ENCODE measurements at places on chromosomes 4 and X.

DNA sequence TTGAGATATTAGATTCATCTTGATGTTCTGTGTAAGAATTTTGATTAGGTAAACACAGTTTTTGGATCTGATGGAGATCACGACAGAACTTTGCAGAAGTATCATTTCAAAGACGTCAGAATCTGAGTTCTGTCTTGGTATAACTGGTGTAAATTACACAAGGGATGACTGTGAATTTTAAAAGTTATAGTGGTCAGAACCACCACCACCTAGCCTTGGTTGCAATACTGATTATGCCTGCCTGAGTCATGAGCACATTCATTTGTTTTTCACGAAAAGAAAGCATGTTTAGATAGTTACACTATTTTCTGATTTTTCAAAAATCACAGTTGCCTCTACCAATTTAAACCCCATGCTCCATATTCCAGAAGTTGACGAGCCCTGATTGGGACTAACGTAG lies 54.8 kb downstream of the ZFX start:
- DNase-seq = no peak

GRCh38 chr4:89160806-89161205 lies 49.5 kb downstream of the TIGD2 start:
- no peak for DNase-seq

GRCh38 chr4:76687746-76688448 lies 210.0 kb downstream of the SOWAHB start:
- no peak for DNase-seq

DNA sequence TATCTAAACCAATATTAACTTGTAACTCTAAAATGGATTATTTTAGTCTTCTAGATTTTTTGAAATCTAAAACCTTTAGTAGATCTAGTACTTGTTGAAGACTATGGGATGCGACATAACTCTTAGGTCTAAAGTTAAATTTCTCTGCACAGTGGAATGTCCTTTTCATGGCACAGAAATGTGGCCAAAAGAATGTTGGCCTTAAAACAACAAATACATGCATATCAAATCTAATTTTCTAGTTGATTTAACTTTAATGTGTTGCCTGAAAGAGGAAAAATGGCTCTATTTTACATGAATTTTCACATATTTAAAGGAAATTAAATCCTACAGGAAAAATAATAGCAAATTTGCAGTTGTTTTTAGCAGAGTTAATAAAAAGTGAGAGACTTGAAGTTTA lies 30.3 kb downstream of the NFKB1 start:
- no peak for DNase-seq

DNA sequence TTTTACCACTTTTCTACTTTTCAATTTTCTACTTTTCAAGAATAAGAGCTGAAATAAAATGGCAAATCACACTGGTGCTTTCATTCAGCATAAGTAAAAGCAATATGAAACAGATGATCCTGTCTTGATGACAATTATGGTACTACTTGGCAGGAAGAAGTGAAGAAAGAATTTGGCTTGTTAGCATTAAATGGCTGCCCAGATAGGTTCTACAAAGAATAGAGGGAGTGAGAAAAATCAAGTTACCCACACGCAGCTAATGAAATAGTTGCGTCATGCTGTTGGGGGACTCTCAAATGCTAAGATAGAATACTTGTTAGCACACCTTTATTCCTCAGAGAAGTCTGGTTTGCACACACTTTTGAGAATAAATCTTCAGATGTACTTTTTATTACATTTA lies 12.5 kb upstream of the LCORL start:
- no peak for DNase-seq
